Fibroblast of skin of abdomen (primary cell): ENCODE measurements at places on chromosomes 12 and 14.

- DNase-seq: no peak
These were observed 56.2 kb downstream of the LRFN5 start for GRCh38 chr14:41662780-41663472.

DNA sequence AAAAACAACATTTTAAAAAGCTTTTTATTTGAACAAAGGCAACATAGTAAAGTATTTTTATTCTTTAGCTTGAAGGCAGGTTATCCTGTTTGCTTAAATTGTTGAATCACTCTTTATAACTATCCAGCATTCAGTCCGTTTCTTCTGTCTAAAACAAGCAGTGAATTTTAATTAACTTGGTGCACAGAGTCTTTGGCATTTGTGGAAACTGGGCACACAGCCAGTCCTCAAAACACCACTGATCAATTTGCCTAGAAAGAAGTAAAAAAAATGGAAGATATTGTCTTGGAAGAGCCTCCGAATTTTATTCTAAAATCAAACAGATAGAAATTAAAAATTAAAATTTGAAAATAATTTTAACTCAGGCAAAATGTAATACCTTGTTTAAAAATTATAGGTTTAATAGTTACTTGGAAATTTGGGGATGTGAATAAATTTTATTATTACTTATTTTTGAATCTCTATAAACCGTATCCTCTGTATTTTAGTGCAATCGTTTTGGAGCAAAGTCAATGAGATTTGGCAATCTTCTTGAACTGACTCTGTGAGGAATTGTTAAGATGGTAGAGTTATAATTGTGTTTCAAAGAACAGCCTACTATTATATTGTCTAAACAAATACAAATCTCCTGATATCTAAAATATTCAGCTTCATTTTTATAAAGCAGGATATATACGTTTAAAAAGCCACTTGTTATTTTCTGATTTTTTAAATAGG lies 927.0 kb downstream of the SLC16A7 start:
- no peak for DNase-seq

DNA sequence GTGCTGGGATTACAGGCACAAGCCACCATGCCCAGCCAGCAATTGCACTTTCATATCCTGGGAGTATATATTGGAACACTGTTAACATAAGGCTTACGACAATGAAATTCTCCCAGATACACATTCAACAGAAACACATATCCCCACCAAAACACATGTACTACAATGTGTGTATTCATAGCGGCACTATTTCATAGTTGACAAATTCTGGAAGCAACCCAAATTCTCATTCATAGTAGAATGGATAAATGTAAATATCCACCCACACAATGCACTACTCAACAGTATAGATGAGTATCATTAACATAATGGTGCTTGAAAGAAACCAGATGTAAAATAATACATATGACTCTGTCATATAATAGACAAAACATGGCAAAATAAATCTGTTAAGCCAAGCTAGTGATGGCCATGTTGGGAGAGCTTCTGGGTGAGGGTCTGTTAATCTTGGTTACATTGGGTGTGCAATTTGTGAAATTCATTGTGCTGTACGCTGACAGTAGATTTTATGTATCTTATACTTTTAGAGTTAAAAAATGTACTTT lies 2.6 kb upstream of the DNAAF2 start:
- DNase-seq: peak; percentile 22

- no peak for DNase-seq
These were observed 23.7 kb downstream of the LGMN start for GRCh38 chr14:92724516-92725340.

DNA sequence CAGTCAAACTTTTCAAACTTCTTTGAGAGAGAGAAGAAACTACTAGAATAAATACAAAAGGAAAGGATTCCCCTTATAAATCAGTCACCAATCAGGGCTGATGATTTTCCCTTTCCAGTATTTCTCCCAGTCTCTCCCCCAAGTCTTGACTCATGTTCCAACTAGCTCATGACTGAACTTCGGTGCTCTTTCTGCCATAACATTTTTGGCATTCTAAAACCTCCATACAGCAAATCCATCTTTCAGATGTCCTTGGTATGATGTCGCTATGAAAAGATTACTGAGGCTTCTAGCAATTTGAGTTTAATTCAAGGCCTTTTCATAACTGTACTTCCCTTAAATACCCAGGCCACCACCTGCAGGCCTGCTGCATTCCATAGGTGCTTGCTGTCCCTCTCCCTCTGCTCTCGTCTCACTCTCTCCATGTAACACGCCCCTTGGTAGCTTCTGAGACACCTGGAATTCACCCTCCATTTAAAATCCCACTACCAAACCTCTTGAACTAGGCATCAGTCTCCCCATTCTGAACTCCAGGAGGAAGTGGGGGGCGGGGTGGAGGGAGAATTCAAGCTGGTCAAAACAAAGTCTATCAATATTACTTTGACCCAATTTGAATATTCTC lies 2.4 kb downstream of the PRKD1 start:
- DNase-seq: peak; percentile 89

DNA sequence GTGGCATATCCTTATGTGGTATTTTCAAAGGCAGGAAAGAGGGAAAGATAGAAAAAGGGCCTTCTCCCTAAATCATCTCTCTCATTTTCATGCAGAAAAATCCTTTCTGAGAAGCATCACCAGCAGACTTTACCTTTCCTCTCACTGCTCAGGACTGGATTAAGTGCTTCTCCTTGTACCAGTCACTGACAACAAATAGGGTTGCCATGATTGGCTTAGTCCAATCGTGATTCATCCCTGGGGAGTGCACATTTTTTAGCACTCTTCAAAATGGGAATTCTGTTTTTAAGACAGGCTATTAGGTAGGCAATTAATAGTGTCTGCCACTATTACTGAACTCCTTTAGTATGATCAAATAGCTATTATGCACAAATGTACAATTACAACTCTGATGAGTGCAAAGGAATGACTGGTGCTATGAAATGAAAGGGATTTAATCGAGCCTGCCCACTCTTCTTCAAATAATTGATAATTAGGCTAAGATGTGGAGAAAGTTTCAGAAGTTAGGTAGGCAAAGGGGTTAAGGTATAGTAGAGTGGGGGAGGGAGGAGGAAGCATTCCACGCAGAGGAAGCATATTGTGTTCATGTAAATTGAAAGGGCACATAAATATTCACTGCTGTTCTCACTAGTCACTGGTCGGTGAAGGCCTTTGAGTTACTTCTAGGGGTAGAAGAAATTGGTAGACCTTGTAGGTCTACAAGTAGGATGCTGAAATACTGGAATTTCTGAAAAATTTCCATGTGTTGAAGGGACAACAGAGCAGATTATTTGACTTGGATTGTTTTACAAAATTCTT lies 84.0 kb downstream of the MSRB3 start:
- DNase-seq: no peak

DNA sequence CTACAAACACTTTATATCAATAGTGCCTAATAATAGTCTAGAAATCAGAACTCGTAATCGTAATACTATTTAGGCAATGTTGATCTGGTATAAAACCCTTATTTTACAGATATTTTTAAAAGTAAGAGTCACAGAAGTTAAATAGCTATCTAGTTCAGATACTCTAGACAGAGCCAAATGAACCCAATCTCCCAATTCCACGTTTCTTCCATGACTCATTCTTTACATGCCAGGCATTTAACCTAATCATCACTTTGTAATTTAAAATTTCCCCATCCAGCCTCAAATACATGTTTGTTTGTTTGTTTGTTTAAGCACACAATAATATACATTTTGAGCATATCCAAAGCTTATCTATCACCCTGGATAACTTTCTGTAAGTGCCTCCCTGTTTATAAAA lies 36.4 kb upstream of the GARIN6 start:
- peak; percentile 43 for DNase-seq

GRCh38 chr14:80266930-80267329 lies 55.6 kb upstream of the DIO2 start:
- no peak for DNase-seq

- DNase-seq: peak; percentile 43
These were observed 699 bp downstream of the KTN1 start for GRCh38 chr14:55580470-55581341.
